ENCODE measurements at places on chromosomes 5 and 9.

DNA sequence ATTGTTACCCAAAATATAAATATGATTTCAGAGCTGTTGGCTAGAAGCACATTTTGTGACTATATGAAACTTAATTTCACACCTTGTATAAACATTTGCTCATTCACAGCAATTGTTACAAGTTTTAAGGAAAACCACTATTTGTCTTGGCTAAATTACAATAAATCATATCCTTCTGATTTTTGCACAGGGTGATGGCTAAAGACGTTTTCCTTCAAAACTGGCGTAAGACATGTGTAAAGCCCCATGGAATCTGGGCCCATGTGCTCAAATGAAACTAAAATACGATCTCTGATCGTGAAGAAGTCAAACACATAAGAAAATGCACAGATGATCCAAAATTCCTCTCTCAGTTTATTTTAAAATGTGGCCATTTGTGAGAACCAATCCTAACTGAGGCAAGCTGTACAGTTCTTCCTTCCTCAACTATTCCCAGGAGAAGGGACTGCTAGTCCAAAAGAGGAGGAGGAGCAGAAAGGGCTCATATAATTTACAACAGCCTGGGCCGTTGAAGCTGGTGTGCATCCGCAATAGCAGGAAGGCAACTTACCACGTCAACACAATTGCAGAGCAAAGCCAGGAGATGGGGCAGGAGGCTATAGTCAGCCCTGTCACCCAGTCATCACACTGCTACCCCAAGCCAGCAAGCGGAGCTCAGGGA lies 98.4 kb downstream of the MED27 start:
- no peak for DNase-seq

DNA sequence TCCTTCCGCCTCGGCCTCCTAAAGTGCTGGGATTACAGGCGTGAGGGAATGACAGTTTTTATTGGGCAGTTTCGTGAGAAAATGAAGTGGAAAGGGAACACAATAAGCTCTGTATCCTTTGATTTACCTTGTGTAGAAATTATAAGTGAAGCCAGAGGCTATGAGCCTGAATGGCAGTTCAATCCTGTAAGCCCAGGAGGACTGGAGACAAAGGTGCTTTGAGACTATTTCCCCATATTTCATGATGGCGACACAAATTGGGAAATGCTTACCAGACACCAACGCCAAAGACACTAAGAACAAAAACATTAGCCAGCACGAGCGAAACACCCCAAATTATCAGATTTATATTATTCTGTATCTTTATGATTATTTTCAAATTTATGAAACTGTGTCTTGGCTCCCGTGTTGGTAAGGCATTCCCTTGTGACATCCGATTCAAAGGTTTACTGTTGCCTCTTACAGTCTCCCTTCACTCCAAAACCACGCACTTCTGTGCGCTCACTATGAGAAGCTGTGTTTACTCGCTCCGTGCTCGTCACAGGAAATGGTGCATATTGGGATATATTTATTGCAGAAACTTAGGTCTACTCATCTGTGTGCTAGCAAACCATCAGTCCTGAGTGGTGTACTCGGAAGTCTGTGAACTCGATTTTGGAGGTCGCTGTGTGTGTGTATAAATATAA lies 73.9 kb downstream of the SH3PXD2B start:
- no peak for DNase-seq

DNA sequence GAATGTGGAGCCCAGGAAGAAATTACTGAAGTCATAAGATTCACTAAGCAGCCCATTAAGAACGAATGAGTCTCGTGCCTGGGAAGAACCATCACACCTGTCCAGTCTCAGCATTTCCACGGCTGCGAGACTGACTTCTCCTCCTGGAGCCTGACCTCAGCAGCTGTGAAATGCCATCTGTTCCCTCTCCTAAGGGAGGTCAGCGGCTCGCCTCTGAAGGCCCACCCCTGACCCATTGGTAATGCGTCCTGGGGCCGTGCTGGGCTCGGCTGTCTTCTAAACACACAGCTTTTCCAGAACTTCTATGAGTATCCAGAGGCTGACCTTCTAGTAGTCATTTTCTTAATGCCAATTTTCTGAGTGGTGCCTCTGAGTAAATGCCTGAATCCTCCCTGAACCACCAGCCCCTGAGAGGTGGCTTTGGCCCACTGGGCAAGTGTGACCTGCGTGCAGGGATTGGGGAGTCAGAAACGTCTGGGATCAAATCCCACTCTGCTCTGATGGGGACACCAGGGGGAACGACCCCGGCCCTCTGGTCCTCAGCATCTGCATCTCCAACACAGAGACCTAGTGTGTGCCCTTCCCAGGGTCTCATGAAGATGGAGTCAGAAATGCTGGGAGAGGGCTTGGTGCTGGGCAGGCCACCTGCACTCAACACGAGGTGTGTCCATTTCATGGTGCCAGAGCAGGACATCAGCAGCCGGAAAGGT lies 5.7 kb downstream of the SLC6A3 start:
- no peak for DNase-seq

- no peak for DNase-seq
Observed at GRCh38 chr9:98117984-98118639, 910 bp downstream of the TRIM14 start.

GRCh38 chr9:133701981-133702797 lies 36.0 kb downstream of the SARDH start:
- peak; percentile 38 for DNase-seq

DNA sequence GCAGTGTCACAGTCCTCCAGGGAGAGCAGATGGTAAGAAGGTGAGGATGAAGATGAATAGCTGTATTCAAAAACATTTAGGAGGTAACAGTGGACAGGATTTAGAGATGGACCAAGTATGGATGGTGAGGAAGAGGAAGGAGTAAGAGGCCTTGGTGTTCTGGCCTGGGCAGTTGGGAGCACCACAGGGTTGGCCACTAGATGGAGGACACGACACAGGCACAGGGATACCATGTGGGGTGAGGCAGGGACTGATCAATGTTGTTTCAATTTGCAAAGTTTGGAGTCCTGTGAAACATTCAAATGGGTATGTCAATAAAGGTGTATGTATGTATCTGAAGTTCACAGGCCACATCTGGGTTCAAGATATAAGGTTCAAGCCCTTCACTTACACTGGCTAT lies 141.1 kb upstream of the RASEF start:
- no peak for DNase-seq

- DNase-seq: no peak
Observed at GRCh38 chr5:169037466-169037865, 263.5 kb downstream of the SLIT3 start.

GRCh38 chr9:99782962-99783718 lies 38.5 kb upstream of the NR4A3 start:
- DNase-seq: no peak

GRCh38 chr9:20582150-20582549 lies 40.1 kb downstream of the MLLT3 start:
- DNase-seq: no peak

GRCh38 chr5:67476531-67476930 lies 279.9 kb upstream of the CD180 start:
- DNase-seq: no peak

GRCh38 chr9:113886026-113886369 lies 9.9 kb downstream of the ZNF618 start:
- DNase-seq: no peak

All from activated naive CD8-positive, alpha-beta T cell treated with anti-CD3 and anti-CD28 coated beads, Interleukin-2, amount 50 U/mL, for 16 hours (primary cell).